Activated naive CD8-positive, alpha-beta T cell treated with anti-CD3 and anti-CD28 coated beads, Interleukin-2, amount 50 U/mL, for 24 hours (primary cell): ENCODE measurements at places on chromosomes 12 and 14.

DNA sequence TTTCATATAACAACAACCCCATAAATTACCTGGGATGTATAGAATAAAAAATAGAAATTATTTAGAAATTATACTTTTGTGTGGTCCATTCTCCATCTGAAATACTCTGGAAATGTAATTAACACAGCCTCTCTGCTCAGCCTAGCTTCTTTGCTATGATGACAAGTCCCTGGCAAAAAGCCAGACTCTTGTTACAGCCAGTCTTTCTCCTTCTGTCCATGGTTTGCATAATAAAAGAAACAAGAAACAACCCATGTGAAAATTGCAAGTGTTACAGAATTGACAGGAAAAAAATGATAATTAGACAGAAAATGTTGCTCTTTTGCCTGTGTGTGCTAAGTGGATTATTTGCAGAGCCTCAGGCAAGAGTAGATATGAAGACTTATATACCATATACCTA, 61.3 kb downstream of the C12orf50 start:
- H3K27me3 ChIP-seq, result no peaks in the 10 kb centered on the region
- H3K36me3 ChIP-seq, result no peaks in the 10 kb centered on the region
- no peaks in the 10 kb centered on the region for H3K4me1 ChIP-seq
- H3K4me3 ChIP-seq, result no peak overlapping the region
- H3K27ac ChIP-seq, result no peak overlapping the region

- H3K36me3 ChIP-seq, result no peaks in the 10 kb centered on the region
- no peaks in the 10 kb centered on the region for H3K4me1 ChIP-seq
- no peak for DNase-seq
- H3K27ac ChIP-seq, result no peak overlapping the region
- no peaks in the 10 kb centered on the region for H3K27me3 ChIP-seq
Measured at GRCh38 chr14:78075033-78075432, 95.1 kb upstream of the NRXN3 start.

- H3K4me3 ChIP-seq, result no peak overlapping the region
- no peak overlapping the region for H3K27ac ChIP-seq
- no peaks in the 10 kb centered on the region for H3K27me3 ChIP-seq
- peaks cover 2% of the 10 kb centered on the region for H3K36me3 ChIP-seq
Measured at GRCh38 chr12:106764220-106764619, 10.3 kb upstream of the RIC8B start.

GRCh38 chr12:116870306-116870705, 10.9 kb downstream of the HRK start:
- H3K36me3 ChIP-seq, result no peaks in the 10 kb centered on the region
- H3K27me3 ChIP-seq, result peaks cover 7% of the 10 kb centered on the region
- H3K27ac ChIP-seq, result no peak overlapping the region
- no peak overlapping the region for H3K4me3 ChIP-seq
- H3K4me1 ChIP-seq, result no peaks in the 10 kb centered on the region

GRCh38 chr12:124411953-124412645, 117.2 kb downstream of the RFLNA start:
- no peak overlapping the region for H3K27ac ChIP-seq
- no peaks in the 10 kb centered on the region for H3K27me3 ChIP-seq
- H3K4me3 ChIP-seq, result no peak overlapping the region
- no peaks in the 10 kb centered on the region for H3K4me1 ChIP-seq

GRCh38 chr12:81958406-81958805, 199.3 kb upstream of the PPFIA2 start:
- no peak overlapping the region for H3K4me3 ChIP-seq
- H3K27me3 ChIP-seq, result no peaks in the 10 kb centered on the region
- no peaks in the 10 kb centered on the region for H3K36me3 ChIP-seq

DNA sequence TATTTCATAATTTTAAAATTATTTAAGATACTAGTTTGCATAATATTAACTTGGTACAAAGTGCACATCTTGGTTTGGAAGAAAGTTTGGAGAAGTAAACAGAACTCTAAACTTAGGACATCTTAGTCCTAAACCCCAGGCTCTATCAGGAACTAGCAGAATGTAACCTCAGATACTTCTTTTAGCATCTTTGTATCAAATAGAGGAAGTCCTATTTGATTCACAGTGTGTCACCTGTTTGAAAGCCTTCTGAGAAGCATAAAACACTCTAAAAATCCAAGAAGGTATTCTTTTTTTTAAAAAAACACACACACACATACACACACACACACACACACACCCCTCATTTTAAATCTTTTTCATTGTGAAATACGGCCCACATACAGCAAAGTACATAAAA, 12.0 kb upstream of the RNU6-7 start:
- peaks cover 9% of the 10 kb centered on the region for H3K4me1 ChIP-seq
- H3K4me3 ChIP-seq, result no peak overlapping the region
- H3K36me3 ChIP-seq, result no peaks in the 10 kb centered on the region
- no peaks in the 10 kb centered on the region for H3K27me3 ChIP-seq

- H3K27me3 ChIP-seq, result peaks cover 93% of the 10 kb centered on the region
- H3K4me3 ChIP-seq, result no peak overlapping the region
- DNase-seq, result no peak
Measured at GRCh38 chr12:102963796-102964195, 6.3 kb downstream of the ASCL1 start.

- no peaks in the 10 kb centered on the region for H3K36me3 ChIP-seq
- no peaks in the 10 kb centered on the region for H3K27me3 ChIP-seq
- H3K4me1 ChIP-seq, result no peaks in the 10 kb centered on the region
- no peak for DNase-seq
Measured at GRCh38 chr12:101115326-101115725, 94.7 kb downstream of the SLC5A8 start.

DNA sequence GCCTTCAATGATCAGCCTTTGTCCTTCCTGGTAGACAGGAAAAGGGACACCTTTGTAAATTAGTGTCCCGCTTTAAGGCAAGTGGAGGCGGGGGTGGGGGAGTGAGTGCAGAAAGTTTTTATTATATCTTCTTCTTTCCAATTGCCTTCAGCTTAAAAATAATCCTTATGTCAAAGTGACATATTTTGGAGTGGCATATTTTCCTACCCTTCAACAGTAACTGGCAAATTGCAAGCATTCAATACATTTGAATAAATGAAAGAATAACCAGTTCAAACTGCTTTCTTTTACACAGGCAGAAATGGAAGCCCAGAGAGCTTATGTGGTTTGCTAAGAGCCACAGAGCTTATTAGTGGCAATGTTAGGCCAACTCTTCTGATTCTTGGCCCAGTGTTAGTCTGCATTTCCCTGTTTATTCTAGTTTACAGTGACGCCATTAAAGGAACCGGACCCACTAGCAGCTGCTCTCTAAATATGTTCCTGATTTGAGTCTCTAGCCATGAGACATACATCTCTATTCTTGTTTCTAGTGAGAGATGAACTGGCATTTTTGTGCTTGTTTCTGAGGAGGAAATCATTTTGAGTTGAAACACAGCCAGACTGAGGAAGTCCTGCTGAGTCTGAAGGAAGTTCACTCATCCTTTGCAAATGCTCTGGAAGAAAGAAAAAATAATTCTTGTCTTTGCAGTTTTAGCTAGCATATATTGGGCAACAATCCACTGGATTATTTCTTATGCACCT, 468.7 kb downstream of the NOVA1 start:
- no peaks in the 10 kb centered on the region for H3K36me3 ChIP-seq
- no peak overlapping the region for H3K27ac ChIP-seq
- H3K4me1 ChIP-seq, result no peaks in the 10 kb centered on the region
- no peak for DNase-seq

- no peaks in the 10 kb centered on the region for H3K36me3 ChIP-seq
- H3K4me3 ChIP-seq, result no peak overlapping the region
- DNase-seq, result no peak
- H3K4me1 ChIP-seq, result no peaks in the 10 kb centered on the region
- H3K27ac ChIP-seq, result no peak overlapping the region
Measured at GRCh38 chr14:91899806-91900205, 32.5 kb upstream of the TC2N start.

DNA sequence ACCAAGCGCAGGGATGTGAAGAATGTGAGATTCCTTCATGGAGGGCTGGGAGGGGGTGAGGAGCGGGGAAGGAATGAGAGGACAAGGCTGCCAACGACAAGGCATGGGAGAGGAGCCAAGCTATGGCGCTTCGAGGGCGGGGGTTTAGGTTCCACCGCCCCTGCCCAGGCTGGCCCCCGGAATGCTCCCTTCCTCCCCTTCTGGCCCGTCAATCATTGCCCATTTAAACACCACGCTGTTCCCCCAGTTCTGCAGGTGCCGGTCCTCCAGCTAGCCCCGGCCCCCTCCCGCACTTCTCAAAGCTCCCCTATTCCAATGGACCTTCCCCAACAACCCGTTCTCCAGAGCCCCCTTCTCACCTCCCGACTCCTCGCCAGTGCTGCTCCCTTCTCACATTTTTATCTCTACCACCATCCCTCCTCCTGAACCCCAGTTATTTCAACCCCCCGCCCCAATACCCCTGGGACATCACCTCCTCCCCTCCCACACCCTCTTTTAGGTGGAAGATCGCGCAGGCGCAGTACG, 428 bp downstream of the RNF41 start:
- peak overlapping the region; percentile 97 for H3K27ac ChIP-seq
- H3K27me3 ChIP-seq, result no peaks in the 10 kb centered on the region
- H3K4me3 ChIP-seq, result peak overlapping the region; percentile 95
- peaks cover 47% of the 10 kb centered on the region for H3K4me1 ChIP-seq
- peaks cover 4% of the 10 kb centered on the region for H3K36me3 ChIP-seq

DNA sequence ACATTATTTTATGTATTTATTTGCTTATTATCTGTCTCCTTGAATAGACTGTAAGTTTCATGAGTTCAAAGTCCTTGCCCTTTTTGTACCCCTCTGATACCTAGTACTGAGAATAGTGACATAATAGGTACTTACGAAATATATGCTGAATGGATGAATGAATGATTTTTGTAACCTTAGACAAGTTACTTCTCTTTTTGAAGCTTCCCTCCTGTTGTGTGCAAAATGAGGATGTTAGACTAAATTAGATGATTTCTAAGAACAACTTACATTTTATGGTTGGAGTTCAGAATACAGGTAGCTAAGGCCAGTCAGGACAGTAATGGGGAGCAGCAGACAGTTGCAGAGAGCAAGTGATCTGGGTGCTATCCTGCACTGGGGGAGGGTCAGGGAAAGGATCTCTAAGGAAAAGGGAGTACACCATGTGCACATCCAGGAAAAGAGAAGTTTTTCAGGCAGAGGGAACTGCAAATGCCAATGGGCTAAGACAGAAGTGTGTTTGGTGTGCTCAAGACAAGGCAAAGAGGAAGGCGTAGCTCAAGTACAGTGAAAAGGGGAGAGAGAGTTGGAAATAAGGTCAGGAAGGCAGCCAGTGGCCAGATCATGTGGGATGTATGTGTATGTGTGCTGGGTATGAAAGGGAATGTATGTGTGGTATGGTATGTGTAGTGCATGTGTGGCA, 59.4 kb upstream of the AMIGO2 start:
- H3K36me3 ChIP-seq, result peaks cover 28% of the 10 kb centered on the region
- no peak overlapping the region for H3K27ac ChIP-seq
- no peaks in the 10 kb centered on the region for H3K27me3 ChIP-seq
- no peak overlapping the region for H3K4me3 ChIP-seq
- H3K4me1 ChIP-seq, result peaks cover 9% of the 10 kb centered on the region
- DNase-seq, result no peak

- H3K27me3 ChIP-seq, result no peaks in the 10 kb centered on the region
- peaks cover 57% of the 10 kb centered on the region for H3K4me1 ChIP-seq
- H3K36me3 ChIP-seq, result peaks cover 47% of the 10 kb centered on the region
- H3K4me3 ChIP-seq, result no peak overlapping the region
- DNase-seq, result no peak
- H3K27ac ChIP-seq, result no peak overlapping the region
Measured at GRCh38 chr12:59603754-59604153, 7.9 kb downstream of the SLC16A7 start.

DNA sequence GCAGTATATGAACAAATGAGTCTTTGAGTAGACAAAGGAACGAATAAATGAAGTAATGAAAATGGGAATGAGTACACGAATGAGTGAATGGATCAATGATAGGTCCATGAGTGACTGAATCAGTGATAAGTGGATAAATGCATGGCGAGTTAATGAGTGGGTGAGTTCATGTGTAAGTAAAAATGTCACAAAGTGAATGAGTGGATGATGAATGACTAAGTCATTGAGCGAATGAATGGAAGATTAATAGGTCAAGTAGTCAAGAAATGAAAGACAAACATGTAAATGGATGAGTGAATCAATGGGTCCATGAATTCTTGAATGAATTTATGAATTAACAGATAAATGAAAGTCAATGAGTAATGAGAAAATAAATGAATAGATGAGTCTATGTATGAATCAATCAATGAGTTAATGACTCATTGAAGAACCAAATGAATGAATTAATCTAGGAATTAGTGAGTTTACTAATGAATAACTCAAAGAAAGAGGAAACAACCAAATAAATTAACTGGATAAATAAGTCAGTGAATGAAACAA, 97.3 kb upstream of the RTL1 start:
- peaks cover 22% of the 10 kb centered on the region for H3K27me3 ChIP-seq
- H3K4me3 ChIP-seq, result no peak overlapping the region
- H3K27ac ChIP-seq, result no peak overlapping the region
- DNase-seq, result no peak

GRCh38 chr12:93297536-93297935, 80.2 kb upstream of the NUDT4 start:
- H3K27me3 ChIP-seq, result no peaks in the 10 kb centered on the region
- no peak for DNase-seq
- H3K4me3 ChIP-seq, result no peak overlapping the region
- H3K27ac ChIP-seq, result no peak overlapping the region

- DNase-seq, result no peak
- no peak overlapping the region for H3K4me3 ChIP-seq
- H3K4me1 ChIP-seq, result no peaks in the 10 kb centered on the region
- H3K27me3 ChIP-seq, result peaks cover 4% of the 10 kb centered on the region
- no peaks in the 10 kb centered on the region for H3K36me3 ChIP-seq
Measured at GRCh38 chr14:32350020-32350419, 20.9 kb downstream of the AKAP6 start.

DNA sequence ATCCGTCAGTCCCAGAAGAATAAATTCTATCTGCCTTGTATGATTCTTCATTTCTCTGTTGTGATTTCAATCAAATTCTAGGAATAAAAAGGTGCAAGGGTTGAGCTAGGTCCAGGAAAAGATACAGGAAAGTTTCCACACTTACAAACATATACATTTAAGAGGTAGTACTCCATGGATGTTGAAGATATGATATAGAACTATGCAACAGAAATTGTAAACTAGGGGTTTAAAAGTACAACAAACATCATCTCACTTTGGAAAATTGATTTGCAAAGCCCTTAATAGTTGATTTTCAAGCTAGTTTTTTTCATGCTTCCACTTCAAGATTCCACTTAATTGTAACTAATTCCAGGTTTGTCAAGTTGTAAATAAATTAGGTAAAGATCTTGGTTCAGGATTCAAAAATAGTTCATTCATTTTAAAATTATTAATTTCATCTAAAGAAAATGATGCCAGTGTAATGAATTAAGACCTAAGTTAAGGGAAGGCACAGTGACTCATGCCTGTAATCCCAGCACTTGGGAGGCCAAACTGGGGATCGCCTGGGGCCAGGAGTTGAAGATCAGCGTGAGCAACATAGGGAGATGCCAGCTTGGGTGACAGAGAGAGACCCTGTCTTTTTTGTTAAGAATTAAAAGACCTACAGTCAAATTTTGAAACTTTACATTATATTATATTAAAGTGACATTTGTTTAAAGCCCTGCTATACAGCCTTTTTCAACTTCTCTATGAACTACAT, at the start of gene OR6C70:
Gene OR6C70, minus strand, starts transcription at position 51 of the 742 bp plus-strand sequence. Its CDS starts 0 bp downstream, at position 51.
- peaks cover 2% of the 10 kb centered on the region for H3K4me1 ChIP-seq
- H3K4me3 ChIP-seq, result no peak within 1 kb of the TSS
- no peak within 1 kb of the TSS for H3K27ac ChIP-seq
- H3K36me3 ChIP-seq, result no peaks in the 10 kb centered on the region
- DNase-seq, result no peak

GRCh38 chr12:94980577-94980976, 22.9 kb downstream of the NDUFA12 start:
- H3K27me3 ChIP-seq, result no peaks in the 10 kb centered on the region
- H3K4me1 ChIP-seq, result peaks cover 37% of the 10 kb centered on the region
- no peak for DNase-seq
- no peak overlapping the region for H3K4me3 ChIP-seq
- peaks cover 10% of the 10 kb centered on the region for H3K36me3 ChIP-seq
- H3K27ac ChIP-seq, result no peak overlapping the region
